ENCODE measurements at places on chromosomes 2 and 18.

- no peak for DNase-seq
These were observed 112.1 kb downstream of the GLI2 start for GRCh38 chr2:120847700-120848321.

- DNase-seq, result no peak
These were observed 141.2 kb upstream of the CTAGE1 start for GRCh38 chr18:22558945-22559385.

DNA sequence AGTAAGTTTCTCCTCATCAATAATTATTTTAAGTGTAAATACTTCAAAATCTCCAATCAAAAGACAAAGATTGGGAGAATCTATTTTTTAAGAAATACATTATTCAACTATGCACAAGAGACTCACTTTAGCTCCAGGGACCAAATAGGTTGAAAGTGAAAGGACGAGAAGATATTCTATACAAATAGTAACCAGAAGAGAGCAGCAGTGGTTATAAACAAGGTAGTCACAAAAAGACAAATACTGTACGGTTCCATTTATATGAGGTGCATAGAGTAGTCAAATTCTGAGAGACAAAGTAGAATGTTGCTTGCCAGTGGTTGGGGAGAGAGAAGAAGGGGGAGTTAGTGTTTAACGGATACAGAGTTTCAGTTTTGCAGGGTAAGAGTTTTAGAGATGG lies 69.8 kb downstream of the POU3F3 start:
- no peak for DNase-seq

DNA sequence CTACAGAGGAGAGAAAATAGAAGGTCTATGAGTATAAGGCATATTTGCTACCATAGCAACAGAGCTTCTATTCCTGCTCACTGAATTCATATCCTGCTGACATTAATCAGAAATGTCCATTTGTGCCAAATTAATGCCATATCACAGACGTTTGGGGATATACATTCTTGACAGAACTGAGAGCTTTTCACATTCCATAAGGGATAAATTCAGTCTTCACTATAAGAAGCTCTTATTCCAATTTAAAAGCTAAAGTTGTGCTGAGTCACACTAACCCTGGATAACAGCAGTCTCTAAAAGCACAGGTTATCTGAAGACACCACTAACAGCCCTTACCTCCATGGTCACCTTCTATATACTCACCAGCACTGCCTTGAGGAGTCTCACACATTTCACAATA lies 178.1 kb downstream of the RAB3GAP1 start:
- DNase-seq, result no peak

- no peak for DNase-seq
These were observed 1290.4 kb upstream of the CHAC2 start for GRCh38 chr2:52477166-52477565.

- DNase-seq, result no peak
These were observed 27.0 kb downstream of the TRAPPC12 start for GRCh38 chr2:3406501-3406900.

DNA sequence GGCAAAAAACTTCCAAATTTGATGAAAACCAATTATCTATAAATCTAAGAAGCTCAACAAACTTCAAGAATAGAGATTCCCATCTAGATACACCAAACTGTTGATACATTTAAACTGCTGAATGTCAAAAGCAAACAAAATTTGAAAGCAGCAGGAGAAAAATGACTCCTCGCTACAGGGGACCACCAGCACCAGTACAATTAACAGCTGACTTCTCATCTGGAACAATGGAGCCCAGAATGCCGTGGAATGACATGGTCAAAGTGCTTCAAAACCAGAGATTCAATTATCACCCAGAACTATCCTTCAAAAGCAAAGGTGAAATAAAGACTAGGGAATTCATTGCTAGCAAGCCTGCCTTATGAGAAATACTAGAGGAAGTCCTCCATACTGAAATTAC lies 11.6 kb downstream of the SRSF7 start:
- no peak for DNase-seq

GRCh38 chr18:60746491-60746890 lies 373.9 kb upstream of the MC4R start:
- DNase-seq, result no peak

- DNase-seq, result no peak
These were observed 144.7 kb upstream of the CTNNA2 start for GRCh38 chr2:79368116-79368630.
